ENCODE measurements at places on chromosomes 2 and 18. TPM values are rescaled to one million over a fixed set of nuclear protein-coding genes. Genes with fewer than 3 reads are reported as not detected.

DNA sequence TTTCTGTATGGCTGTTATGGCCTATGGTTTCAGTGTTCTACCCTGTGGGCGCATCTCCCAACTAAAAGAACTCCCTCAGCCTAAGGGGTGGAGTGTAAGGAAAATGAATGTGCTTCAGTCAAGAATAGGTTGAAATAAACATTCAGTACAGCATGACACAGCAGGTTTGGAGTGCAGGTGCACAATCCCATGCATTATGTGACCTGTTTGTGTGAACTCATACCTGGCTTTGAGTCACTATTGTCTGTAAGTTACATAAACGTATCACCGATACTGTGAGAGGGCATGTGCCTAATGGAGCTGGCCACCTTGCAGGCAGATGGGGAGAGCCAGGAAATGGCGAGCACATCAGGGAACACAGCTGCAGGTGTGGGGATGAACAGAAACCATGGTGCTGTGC lies 216.0 kb downstream of the DSEL start:
- no peaks in the 10 kb centered on the region for H3K27me3 ChIP-seq
- no peak overlapping the region for H3K4me3 ChIP-seq
- DNase-seq, result no peak
- H3K27ac ChIP-seq, result no peak overlapping the region

Gene C1D
- polyA plus RNA-seq, result 7.9 TPM

Gene YPEL5
- 36.4 TPM for polyA plus RNA-seq

DNA sequence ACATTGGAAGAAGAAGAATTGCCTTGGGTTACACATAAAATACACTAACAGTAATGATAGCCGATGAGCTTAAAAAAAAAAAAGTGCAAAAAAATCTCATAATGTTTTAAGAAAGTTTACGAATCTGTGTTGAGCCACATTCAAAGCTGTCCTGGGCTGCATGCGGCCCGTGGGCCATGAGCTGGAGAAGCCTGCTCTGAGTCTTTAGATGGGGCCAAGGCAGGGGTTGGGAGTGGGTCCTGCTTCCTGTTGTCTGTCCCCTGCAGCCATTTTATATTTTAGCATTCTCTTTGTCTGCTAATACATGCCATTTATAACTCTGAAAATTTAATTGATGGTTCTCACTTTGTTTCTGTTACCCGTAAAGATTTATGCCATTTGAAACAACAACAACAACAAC lies 93.2 kb downstream of the EPC2 start:
- DNase-seq, result no peak
- H3K27me3 ChIP-seq, result no peaks in the 10 kb centered on the region
- H3K27ac ChIP-seq, result no peak overlapping the region
- H3K36me3 ChIP-seq, result no peaks in the 10 kb centered on the region

Gene ERMN
- polyA plus RNA-seq, result 0.08 TPM

Measured in heart left ventricle (tissue), 16 donors.